ENCODE measurements at places on chromosomes 5 and 9.

DNA sequence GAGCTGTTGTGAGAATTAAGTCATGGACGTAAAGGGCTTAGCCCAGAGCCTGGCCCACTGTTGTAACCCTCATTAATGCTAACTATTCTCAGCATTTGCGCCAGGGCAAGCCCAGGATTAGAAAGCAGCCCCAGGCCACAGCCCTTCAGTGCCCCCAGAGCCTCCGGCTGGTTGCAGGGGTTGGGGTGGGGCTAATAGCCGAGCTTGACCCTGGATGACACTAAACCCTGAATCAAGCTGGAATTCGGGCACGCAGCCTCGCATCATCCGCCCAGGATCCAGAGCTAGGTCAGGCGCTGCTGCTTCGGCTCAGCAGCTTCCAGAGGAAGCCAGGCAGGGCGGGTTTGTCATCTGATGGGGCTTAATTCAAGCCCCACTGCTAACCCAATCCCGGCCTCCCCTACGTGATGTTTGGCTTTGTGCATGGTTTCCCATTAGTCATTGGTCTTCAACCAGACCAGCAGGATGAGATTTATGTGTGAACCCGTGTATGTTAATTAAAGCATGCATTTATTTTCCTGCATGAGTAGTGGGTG lies 1.2 kb upstream of the MEGF9 start:
- no peak overlapping the region for H3K27ac ChIP-seq
- H3K4me1 ChIP-seq = peaks cover 46% of the 10 kb centered on the region
- H3K36me3 ChIP-seq = no peaks in the 10 kb centered on the region
- H3K4me3 ChIP-seq = peak overlapping the region; percentile 59
- no peaks in the 10 kb centered on the region for H3K27me3 ChIP-seq

- H3K27ac ChIP-seq = no peak overlapping the region
- no peaks in the 10 kb centered on the region for H3K4me1 ChIP-seq
- no peaks in the 10 kb centered on the region for H3K36me3 ChIP-seq
- DNase-seq = no peak
Observed at GRCh38 chr9:69380301-69380700, 55.3 kb downstream of the ENTREP1 start.

DNA sequence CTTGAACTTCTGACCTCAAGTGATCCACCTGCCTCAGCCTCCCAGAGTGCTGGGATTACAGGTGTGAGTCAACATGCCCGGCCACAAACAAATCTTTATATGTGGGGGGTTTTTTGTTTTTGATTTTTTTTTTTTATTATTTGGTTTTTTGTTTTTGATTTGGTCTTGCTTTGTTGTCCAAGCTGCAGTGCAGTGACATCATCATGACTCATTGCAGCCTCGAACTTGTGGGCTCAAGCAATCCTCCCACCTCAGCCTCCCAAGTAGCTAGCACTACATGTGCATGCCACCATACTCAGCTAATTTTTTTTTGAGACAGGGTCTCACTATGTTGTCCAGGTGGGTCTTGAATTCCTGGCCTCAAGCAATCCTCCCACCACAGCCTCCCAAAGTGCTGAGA lies 42.4 kb downstream of the ALDH7A1 start:
- DNase-seq = no peak
- no peaks in the 10 kb centered on the region for H3K36me3 ChIP-seq
- H3K27me3 ChIP-seq = no peaks in the 10 kb centered on the region
- no peaks in the 10 kb centered on the region for H3K4me1 ChIP-seq
- no peak overlapping the region for H3K27ac ChIP-seq

- peaks cover 7% of the 10 kb centered on the region for H3K36me3 ChIP-seq
- DNase-seq = no peak
- no peaks in the 10 kb centered on the region for H3K27me3 ChIP-seq
- no peak overlapping the region for H3K27ac ChIP-seq
- H3K4me1 ChIP-seq = peaks cover 24% of the 10 kb centered on the region
- peak overlapping the region; percentile 43 for H3K4me3 ChIP-seq
Observed at GRCh38 chr9:125744616-125745015, 2.6 kb upstream of the PBX3 start.

DNA sequence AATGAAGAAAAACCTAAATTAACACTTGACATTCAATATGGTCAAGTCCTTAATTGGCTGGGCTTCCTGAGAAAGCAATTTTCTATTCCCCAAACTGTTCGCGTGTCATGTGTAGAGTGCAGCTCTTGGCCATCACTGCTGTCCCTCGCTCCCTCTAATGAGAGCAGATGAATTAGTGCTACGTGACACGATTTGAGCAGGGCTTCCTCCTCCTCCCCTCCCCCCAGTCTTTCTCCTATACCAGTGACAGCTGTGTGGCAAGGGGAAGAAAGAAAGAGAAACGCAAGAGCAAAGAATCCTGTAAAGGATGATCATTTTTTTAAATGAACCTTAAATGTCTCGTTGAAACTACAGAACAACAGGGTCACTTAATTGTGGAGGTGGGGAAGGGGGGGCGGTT lies 159.6 kb downstream of the BNC2 start:
- no peaks in the 10 kb centered on the region for H3K36me3 ChIP-seq
- no peak overlapping the region for H3K4me3 ChIP-seq

GRCh38 chr9:6068983-6069382 lies 53.6 kb upstream of the RANBP6 start:
- peak overlapping the region; percentile 97 for H3K27ac ChIP-seq
- H3K4me1 ChIP-seq = peaks cover 14% of the 10 kb centered on the region
- peaks cover 1% of the 10 kb centered on the region for H3K36me3 ChIP-seq
- no peaks in the 10 kb centered on the region for H3K27me3 ChIP-seq
- no peak for DNase-seq

DNA sequence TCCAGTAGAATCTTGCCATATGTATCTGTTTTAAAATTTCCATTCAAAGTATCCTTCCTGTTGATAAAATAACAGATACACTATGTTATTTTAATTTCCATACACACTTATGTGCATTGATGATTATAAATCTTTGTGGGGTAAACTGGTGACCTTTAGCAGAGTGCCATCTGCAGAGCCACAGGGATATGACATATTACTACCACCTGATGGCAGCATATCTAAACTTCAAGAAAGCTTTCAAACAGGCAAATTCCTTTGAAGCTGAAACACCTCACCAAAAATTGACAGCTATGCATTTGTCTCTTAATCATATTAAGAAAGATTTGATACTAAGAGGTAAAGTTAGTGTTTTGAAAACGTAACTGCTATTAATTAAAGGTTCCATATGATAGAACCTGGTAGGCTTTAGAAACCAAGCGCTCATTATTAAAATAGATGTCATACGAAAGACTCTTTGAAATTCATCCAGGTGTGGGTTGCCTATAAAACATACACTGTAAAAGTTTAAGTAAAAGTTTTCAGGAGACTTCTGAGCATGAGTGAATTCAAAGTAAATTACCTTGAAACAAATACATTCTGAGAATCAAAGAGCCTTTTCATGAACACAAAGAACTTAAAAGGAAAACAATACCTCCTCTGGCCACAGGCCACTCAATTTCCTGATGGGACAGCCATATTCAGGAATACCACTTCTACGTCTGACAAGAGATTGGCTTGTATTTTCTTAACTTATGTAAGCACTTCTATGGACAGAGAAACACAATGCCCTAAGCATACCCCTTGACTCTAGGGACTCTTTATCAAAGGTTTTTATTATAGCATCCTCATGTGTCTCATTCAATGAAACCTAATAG lies 93.3 kb downstream of the KIAA0825 start:
- H3K27ac ChIP-seq = no peak overlapping the region
- H3K4me3 ChIP-seq = no peak overlapping the region
- no peaks in the 10 kb centered on the region for H3K4me1 ChIP-seq
- DNase-seq = peak; percentile 22

DNA sequence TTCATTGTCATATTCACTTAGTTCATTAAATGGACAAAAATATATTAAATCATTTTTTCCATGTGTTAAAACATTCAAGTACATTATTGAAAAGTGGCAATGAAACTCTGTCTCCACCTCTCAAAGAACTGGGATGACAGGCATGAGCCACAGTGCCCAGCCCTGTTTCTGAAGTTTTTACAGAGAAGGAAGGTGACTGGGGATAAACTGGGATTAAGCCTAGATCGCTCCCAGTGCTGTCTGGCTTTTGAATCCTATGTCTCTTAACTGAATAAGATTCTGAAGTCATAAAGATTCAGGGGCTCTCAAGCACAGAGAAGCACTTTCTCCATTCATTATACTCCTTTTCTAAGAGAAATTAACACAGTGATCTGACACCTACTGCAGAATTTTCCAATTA lies 88.3 kb downstream of the SLC38A9 start:
- peaks cover 15% of the 10 kb centered on the region for H3K4me1 ChIP-seq
- DNase-seq = no peak
- no peaks in the 10 kb centered on the region for H3K27me3 ChIP-seq
- no peak overlapping the region for H3K4me3 ChIP-seq

GRCh38 chr9:105296877-105297287 lies 52.4 kb downstream of the SLC44A1 start:
- no peaks in the 10 kb centered on the region for H3K27me3 ChIP-seq
- H3K27ac ChIP-seq = no peak overlapping the region
- H3K4me3 ChIP-seq = peak overlapping the region; percentile 27
- H3K4me1 ChIP-seq = peaks cover 39% of the 10 kb centered on the region

- DNase-seq = no peak
- H3K4me3 ChIP-seq = no peak overlapping the region
- H3K4me1 ChIP-seq = no peaks in the 10 kb centered on the region
- no peaks in the 10 kb centered on the region for H3K36me3 ChIP-seq
Observed at GRCh38 chr5:66367814-66368541, 223.9 kb downstream of the SREK1 start.

GRCh38 chr5:95620030-95620869 lies at the start of gene GPR150:
Gene GPR150 (plus strand): TSS chr5:95620087. CDS start chr5:95620276, 189 bp downstream.
- H3K4me1 ChIP-seq = peaks cover 47% of the 10 kb centered on the region
- H3K36me3 ChIP-seq = no peaks in the 10 kb centered on the region
- peak; percentile 83 for DNase-seq
- peak within 1 kb of the TSS; percentile 95 for H3K4me3 ChIP-seq

DNA sequence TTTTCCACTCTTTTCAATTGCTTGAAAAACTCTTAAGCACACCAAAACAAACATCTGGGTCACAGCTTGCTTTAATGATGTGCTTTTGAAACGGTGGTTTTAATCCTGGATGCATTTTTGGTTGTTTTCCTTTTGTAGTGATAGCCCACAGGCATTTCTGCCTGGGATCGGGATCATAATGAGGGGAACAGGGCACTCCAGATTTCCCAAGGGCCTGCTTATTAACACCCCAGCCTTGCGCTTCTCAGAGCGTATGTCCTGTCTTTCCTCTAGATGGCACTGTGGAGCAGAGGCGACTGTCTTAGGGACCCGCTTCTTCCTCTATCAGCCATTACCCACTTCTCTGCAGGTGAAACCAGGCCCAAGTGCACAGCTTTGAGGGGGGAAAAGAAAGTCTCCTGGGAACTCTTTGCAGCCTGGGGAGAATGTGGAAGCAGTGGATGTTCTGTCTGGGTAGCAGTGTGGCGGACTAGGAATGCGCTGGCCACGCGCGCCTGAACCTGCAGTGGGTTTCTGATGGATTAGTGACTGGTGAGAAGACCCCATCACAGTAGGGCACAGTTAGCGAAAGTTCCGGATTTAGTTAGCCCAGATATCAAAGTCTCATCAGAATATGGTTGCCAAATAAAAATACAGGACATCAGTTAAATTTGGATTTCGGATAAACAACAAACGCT lies 190.1 kb downstream of the GNA14 start:
- H3K4me3 ChIP-seq = no peak overlapping the region
- H3K4me1 ChIP-seq = peaks cover 28% of the 10 kb centered on the region
- H3K27me3 ChIP-seq = no peaks in the 10 kb centered on the region
- DNase-seq = peak; percentile 68

GRCh38 chr5:6755519-6755918 lies 42.3 kb downstream of the TENT4A start:
- H3K36me3 ChIP-seq = peaks cover 4% of the 10 kb centered on the region
- H3K27me3 ChIP-seq = no peaks in the 10 kb centered on the region
- no peaks in the 10 kb centered on the region for H3K4me1 ChIP-seq
- H3K4me3 ChIP-seq = no peak overlapping the region

- DNase-seq = no peak
- H3K27me3 ChIP-seq = no peaks in the 10 kb centered on the region
- peaks cover 6% of the 10 kb centered on the region for H3K36me3 ChIP-seq
- peaks cover 47% of the 10 kb centered on the region for H3K4me1 ChIP-seq
- H3K27ac ChIP-seq = peak overlapping the region; percentile 69
Observed at GRCh38 chr9:131426545-131426944, 32.7 kb downstream of the PRRC2B start.

DNA sequence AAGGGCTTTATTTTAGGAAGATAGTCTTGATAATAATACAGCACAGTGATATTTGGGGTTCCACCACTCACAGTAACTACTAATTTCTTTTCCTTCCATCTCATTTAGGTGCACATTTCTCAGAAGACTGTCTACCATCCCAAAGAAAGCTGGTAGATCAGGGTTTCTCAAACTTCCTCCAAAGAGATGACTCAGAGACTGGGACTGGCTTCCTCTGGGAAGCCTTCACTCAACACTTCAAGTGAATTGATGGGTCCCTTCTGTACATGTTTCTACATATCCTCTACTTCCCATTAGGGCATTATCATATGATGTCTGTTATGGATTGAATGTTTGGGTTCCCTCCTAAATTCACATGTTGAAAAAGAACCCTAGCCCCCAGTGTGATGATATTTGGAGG lies 138.5 kb downstream of the SPOCK1 start:
- DNase-seq = no peak
- no peak overlapping the region for H3K27ac ChIP-seq
- H3K27me3 ChIP-seq = peaks cover 7% of the 10 kb centered on the region
- no peak overlapping the region for H3K4me3 ChIP-seq
- no peaks in the 10 kb centered on the region for H3K36me3 ChIP-seq
- H3K4me1 ChIP-seq = no peaks in the 10 kb centered on the region

DNA sequence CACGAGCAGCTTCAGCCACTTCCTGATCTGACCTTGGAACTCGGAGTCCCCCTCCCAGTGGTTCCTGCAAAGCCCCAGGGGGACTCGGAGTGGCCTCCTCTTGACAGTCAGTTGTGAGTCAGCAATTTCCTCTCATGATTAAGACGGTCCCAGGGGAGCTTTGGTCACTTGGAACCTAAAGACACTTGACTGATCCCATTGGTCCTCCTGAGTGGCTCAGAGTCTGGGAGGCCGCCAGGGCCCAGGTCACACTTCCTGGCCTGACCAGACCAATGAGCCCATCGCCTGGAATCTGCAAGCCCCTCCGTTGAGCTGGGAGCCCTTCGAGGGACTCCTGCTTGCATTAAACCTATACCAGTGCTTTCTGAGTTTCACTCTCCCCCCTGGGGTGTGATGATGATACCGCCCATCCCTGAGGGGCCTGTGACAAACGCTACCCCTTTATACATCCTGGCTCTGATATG lies 29.1 kb downstream of the TSPAN17 start:
- no peaks in the 10 kb centered on the region for H3K36me3 ChIP-seq
- H3K27ac ChIP-seq = no peak overlapping the region
- H3K4me3 ChIP-seq = no peak overlapping the region
- no peak for DNase-seq
- H3K27me3 ChIP-seq = peaks cover 47% of the 10 kb centered on the region
